Gastroesophageal sphincter (tissue), 4 donors: ENCODE measurements at places on chromosomes 6 and 20.

DNA sequence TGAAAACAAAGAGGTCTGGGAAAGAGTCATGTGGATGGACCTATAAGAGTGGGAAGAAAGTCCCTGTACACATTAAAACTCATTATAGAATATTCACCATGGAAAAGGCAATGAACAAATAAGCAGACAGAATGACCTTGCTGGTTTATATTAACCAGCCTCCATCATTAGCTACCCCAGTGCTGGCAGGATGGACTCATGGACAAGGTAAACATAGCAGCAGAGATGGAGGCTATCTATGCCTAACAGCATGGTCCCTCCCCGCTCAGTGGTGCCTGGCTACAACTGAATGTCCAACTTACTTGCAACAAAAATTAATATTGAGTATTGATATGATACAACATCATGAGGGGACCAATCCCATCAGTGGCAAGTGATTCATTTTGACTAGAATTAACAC lies 4.5 kb upstream of the ZKSCAN3 start:
- no peak overlapping the region for H3K4me3 ChIP-seq
- no peaks in the 10 kb centered on the region for H3K27me3 ChIP-seq
- H3K4me1 ChIP-seq, result peaks cover 6% of the 10 kb centered on the region
- H3K27ac ChIP-seq, result no peak overlapping the region

DNA sequence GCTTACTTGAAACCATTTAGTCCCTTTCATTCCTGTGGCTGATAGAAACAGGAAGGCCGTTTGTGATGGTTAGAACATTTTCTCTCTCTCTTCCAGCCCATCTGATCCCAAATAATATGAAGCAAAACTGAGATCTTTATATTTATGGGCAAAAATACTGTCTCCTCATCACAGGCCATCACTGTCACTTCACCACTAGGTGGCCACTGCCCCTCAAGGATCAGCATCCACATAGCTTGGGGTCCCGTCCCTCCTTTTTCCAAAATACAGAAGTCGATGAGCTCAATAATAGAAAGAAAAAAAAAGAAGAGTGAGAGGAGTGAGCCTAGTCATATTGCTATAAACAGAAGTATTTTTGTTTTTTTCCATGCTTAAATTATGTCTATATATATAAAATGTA lies 46.4 kb upstream of the LAMP5 start:
- ATAC-seq, result no peak
- H3K4me1 ChIP-seq, result no peaks in the 10 kb centered on the region
- no peak overlapping the region for H3K27ac ChIP-seq
- no peaks in the 10 kb centered on the region for H3K27me3 ChIP-seq
- H3K36me3 ChIP-seq, result no peaks in the 10 kb centered on the region

DNA sequence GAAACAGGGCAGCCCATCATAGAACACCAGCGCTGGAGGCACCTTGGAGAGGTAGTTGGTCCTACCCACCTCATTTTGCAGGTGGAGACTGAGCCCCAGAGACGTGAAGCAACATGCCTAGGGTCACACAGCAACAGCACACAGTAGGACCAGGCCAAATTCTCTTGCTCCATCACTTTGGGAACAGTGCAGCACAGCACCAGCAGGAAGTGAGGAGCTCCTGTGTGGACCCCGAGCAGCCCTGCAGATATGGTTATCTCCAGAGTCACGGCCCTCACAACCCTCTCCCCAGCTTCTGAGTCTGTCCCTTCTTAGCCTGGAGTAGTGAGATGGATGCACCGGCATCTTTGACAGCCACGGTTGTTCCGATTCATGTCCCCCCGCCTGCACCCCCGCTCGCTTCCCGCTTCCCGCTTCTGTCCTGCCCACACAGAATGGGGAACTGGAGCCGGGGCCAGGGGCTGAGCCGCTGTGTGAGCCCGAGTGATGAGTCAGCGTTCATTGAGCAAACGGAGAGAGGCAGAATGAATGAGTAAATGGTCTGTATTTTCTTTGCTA lies 72.6 kb upstream of the DUSP22 start:
- no peak overlapping the region for H3K4me3 ChIP-seq
- H3K27ac ChIP-seq, result no peak overlapping the region
- H3K4me1 ChIP-seq, result peaks cover 7% of the 10 kb centered on the region
- peaks cover 59% of the 10 kb centered on the region for H3K27me3 ChIP-seq
- no peaks in the 10 kb centered on the region for H3K36me3 ChIP-seq

GRCh38 chr6:139650941-139651340 lies 276.5 kb upstream of the CITED2 start:
- no peaks in the 10 kb centered on the region for H3K27me3 ChIP-seq
- H3K36me3 ChIP-seq, result no peaks in the 10 kb centered on the region
- ATAC-seq, result no peak
- H3K4me1 ChIP-seq, result no peaks in the 10 kb centered on the region
- H3K27ac ChIP-seq, result no peak overlapping the region

GRCh38 chr20:9807136-9807535 lies 31.7 kb downstream of the PAK5 start:
- no peaks in the 10 kb centered on the region for H3K4me1 ChIP-seq
- H3K36me3 ChIP-seq, result no peaks in the 10 kb centered on the region
- no peak overlapping the region for H3K4me3 ChIP-seq

- H3K27me3 ChIP-seq, result peaks cover 28% of the 10 kb centered on the region
- H3K36me3 ChIP-seq, result no peaks in the 10 kb centered on the region
- no peaks in the 10 kb centered on the region for H3K4me1 ChIP-seq
- no peak overlapping the region for H3K4me3 ChIP-seq
- no peak for ATAC-seq
Observed at GRCh38 chr6:33957892-33958525, 154.2 kb upstream of the MLN start.
